ENCODE measurements at places on chromosomes 4 and X.

DNA sequence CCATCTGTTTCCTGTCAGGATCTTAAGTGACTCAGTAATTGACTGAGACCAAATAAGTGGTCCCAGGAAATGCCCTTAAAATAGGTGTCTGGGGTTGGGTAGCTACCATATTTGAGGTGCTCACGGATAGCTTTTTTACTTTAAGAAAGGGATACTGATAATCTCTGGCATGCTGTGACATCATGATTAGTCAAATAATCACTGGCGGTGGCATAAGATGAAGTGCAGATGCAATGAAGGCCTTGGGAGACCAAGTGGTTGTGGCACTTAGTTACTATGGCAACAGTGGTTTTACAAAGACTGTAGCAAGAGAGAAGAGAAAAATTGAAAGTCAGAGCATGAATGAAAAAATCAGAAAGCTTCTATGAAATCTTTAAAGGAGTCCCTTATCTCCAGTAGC lies 114.5 kb upstream of the SLIT2 start:
- DNase-seq: peak; percentile 19

GRCh38 chrX:16838202-16839066 lies 31.7 kb downstream of the RBBP7 start:
- DNase-seq: peak; percentile 77

DNA sequence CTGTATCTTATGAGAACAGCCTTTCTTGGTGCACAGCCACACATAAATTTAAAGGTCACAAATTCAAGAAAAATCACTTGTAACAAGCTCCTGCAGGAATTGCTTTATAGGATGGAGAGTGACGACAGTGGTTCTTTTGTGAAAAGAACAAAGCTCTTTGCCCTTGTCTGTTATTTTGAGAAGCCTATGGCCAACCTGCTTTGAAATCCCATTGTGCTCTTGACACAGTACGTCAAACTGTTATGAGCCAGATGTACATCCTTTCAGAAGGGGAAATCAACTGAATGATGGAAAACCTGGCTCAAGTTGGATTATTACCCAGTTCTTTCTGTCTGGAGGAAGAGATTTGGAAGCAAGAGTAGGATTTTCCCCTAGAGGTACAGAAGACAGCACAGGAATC lies 1454.2 kb downstream of the ARAP2 start:
- no peak for DNase-seq

- DNase-seq: no peak
Measured at GRCh38 chrX:53883196-53883595, 161.1 kb downstream of the PHF8 start.

GRCh38 chr4:74632634-74633033 lies 161.7 kb downstream of the BTC start:
- DNase-seq: peak; percentile 85

DNA sequence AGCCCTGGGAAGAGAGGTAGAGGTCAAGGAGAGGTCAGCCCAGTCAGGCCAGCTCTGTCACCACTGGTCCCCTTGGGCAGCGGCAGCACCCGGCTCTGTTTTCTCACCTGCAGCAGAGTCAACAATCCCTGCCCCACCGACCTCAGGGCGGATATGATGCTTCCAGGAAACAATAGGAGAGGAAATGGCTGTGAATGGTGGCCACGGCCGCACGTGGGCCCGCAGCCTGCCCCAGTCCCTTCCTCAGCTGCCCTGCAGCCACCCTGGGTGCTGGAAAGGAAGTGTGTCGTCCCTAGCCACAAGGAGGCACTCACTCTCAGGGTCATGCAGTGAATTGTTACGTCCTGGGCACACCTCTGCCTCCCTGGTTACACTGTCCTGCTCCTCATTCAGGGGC lies 92.5 kb upstream of the ENPP6 start:
- no peak for DNase-seq

DNA sequence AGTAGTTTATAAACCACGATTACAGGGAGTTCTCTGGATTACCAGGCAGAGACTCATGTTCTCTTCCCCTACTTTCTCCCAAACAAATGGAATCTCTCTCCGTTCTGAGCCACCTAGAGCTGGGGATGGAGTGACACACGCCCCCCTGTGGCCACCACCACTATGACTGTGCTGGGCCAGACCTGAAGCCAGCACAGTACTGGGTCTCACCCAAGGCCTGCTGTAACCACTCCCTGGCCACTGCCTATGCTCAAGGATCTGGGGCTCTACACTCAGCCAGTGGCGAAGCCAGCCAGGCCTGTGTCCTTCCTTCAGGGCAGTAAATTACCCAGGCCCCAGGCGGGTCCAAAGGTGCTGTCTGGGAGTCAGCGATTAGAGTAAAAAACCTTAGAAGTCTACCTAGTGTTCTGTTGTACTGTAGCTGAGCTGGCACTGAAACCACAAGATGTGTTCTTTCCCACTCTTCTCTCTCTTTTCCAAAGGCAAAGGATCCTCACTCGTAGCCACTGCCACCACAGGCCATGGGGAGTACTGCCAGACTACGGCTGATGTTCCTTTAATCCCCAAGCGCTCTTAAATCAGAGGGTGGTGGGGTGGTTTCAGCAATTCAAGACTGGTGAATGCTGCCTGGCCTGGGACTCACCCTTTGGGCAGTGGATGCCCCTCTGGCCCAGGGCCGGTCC lies 412.2 kb upstream of the ARX start:
- no peak for DNase-seq

GRCh38 chrX:101485212-101485949 lies at the start of gene ARMCX4:
ARMCX4 (plus strand) TSS chrX:101485456; CDS start chrX:101488590, 3,134 bp downstream.
- peak; percentile 53 for DNase-seq

DNA sequence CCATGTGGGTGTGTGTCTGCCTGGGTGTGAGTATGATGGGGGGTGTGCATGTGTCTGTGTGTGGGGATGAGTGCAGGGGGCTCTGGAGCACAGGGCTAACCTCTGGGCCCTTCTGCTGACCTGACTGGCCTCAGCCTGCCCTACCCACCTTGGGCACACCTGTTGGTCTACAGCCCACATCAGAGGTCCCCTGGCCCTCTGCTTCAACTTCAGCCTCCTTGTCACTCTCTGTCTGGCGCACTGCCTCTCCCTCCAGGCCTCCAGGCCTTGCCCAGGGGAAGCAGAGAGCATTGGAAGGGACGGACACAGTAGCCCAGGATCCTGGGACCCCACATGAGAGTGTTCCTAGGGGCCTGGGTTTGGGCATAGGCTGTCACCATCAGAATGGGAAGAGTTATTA lies 115.4 kb downstream of the EFNB1 start:
- no peak for DNase-seq

GRCh38 chrX:72081605-72082320 lies 50.0 kb downstream of the RTL5 start:
- no peak for DNase-seq

GRCh38 chrX:136147315-136147901 lies at the start of gene FHL1:
FHL1 (plus strand) TSS chrX:136147533.
- DNase-seq: peak; percentile 50
